ENCODE measurements at places on chromosomes 6 and 20.

GRCh38 chr6:81638366-81638765, 114.1 kb downstream of the TENT5A start:
- no peak for DNase-seq

GRCh38 chr6:34595332-34596184, 39.4 kb upstream of the SPDEF start:
- no peak for DNase-seq

DNA sequence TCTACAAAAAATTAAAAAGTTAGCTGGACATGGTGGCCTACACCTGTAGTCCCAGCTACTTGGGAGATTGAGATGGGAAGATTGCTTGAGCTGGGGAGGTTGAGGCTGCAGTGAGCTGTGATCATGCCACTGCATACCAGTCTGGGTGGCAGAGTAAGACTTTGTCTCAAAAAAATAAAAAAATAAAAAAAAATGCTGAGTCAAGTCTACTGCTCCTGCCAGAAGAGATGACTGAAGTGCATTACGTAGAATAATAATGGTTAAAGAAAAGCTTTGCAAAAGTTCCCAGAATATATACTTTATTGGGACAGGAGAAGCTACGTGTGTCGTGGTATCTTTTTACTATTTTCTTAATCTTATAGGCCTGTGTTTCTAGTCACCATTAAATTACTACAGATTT, 125.3 kb downstream of the SLC16A10 start:
- DNase-seq = no peak

GRCh38 chr6:34284563-34285447, 36.0 kb upstream of the SMIM29 start:
- no peak for DNase-seq

DNA sequence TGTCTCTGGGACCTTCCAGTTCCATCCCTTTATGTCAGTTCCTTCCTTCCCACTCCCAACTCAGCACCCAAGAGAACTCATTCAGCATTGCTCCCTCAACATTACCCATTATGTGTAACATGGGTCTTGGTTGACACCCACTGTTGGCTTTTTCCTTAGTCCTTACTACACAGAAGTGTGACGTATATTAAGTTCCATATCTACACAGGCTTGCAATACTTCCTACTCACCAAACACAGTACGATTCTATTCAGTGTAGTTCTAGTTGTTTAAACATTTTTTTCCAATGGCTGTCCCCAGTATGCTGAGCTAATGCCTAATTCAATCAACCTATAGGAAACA, 37.7 kb downstream of the ARHGAP18 start:
- DNase-seq = no peak

DNA sequence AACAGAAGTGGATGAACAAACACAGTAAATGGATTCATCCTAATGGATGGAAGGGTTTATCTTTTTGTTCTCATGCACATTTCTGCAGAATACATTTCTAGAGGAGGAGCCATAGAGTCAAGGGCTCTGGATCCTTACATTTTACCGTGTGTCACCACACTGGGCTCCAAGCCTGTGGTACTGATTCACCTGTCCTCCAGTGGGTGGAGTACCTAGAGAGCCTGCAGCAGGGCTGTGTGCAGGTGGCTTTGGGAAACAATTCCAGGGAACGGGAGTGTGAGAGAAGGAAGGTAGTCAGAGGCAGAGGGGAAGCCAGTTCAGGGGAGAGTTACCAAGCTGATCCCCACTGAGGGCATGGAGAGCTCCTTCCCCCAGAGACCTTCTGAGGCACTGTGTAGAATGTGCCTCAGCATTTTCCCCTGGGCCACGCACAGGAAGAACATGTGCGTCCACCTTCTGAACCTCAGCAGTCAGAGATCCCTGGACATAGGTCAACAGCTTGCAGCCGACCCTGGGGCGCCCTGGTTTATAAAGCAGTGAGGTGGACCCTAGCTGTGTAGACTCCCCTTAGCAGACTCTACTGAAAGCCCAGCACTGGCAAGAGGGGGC, 85.3 kb upstream of the SLC22A23 start:
- no peak for DNase-seq

DNA sequence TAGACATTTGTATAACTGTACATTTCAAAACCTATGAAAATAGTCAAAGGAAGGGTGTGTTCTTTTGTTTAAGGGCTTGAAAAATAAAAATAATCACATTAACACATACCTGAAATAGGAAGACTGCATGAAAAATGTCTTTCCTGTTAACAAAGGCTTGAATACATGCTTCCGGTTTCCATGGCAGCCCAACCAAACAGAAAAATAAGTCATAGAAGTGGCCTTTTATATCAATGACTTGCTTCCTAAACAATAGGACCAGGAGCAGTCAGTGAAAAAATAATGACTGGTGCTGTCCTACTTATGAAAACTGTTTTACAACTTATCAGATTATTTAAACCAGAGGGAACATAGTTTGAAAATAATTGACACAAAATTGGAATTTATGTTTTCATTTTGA, 412.6 kb upstream of the PLCB4 start:
- DNase-seq = no peak

DNA sequence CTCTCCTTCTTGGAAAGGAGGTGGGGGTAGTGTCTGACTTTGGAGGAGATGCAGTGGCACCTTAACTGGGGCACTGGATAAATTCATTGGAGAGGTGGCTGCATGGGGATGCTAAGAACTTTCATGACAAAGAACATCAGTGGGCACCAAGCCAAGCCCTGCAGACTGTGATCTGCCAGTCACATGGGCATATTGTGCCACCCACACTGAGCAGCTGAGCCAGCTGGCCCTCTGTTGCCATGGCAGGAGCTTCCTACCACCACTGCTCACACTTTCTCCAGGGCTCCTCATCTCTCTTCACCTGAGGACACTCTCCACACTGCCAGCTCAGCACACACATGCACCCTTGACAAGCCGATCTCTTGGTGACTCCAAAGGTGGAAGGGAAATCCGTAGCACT, 715.6 kb downstream of the QKI start:
- no peak for DNase-seq

DNA sequence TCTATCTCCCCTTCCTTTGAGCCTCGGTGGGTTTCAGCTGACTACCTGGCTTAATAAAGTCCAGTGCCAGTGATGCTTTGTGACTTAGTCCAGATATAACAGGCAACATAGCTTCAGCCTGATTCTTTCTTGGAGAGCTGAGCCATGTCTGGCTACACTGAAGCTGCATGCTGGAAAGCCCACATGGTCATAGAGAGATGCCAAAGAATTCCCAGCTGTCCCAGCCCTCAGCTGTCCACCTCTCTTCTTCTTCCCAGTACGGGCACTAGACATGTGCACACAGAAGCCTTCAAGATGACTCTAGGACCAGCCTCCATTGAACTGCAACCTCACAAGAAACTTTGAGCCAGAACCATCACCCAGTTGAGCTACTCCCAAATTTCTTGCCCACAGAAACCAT, 154.1 kb upstream of the MYLIP start:
- no peak for DNase-seq

GRCh38 chr6:114040871-114041270, 69.9 kb upstream of the HDAC2 start:
- no peak for DNase-seq

- DNase-seq = no peak
Measured at GRCh38 chr6:162581988-162582780, 145.4 kb downstream of the PRKN start.

Measured in stimulated activated CD4-positive, alpha-beta T cell treated with anti-CD3 and anti-CD28 coated beads, TNF-alpha, amount 100 ng/mL, for 4 hours (primary cell).